ENCODE measurements at places on chromosomes 1 and 21.

DNA sequence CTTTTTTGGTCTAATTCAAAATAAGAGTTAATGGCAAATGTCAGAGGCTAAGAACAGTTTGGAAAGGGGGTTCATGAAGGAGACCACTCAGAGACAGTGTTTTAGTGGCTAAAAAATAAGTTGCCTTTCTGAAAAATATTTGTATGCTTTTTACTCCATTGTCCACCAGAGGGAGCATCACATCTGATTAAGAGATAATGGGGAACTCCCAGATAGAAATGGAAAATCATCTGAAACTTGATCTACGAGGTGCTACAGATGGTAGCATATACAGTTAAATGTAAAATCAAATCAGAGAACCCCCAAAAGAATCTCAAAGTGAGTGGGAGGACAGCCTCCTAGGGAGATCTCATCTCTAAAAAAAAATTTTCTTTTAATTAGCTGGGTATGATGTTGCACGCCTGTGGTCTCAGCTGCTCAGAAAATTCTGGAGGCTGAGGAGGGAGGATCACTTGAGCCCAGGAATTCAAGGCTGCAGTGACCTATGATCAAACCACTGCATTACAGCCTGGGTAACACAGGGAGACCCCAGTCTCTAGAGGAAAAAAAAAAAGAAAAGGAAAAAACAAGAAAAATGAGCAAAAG is 9.7 kb downstream of the SMYD3 start:
- no peak for DNase-seq

DNA sequence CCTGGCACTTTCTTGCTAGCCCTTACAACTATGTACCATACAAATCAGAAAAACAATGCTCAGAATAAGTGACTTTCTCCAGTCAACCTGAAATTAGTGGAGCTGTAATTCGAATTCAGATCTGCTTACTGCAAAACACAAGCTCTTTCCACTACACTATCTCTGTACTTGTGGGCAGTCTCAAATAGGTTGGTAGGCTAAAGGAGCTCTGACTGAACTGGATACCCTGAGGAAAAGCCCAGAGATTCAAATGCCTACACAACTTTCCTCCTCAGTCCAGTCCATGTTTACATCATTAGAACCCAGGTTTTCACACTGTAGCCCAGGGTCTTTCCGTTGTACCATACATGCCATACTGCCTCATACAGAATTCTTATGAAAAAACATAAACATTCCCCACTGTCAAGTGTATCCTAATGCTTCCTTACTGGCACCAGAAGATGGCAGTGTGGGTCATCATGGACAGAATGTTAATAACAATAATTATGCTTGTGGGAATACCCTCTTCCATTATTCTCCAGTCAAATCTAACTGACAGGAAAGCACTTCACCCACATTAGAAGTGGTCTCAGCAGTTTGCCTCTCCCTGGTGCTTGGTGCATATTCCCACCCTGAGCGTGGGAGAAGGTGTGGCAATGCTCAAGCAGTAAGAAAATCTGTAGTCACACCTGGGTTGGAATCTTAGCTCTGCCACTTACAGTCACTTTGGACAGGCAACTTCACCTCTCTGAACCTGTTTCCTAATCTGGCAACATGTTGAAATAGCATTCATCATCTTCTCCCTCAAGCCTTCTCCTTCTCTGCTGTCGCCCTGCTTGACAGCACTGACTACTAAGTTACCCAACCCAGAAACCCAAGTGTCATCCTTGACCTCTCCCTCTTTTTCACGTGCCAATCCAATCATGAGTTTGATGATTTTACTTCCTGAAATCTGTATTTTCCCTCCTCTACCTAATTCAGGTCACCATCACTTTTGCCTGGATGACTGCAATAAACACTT is 14.4 kb upstream of the ZFYVE9 start:
- no peak for DNase-seq

- DNase-seq: no peak
Measured at GRCh38 chr1:56448529-56449300, 130.6 kb downstream of the PLPP3 start.

- DNase-seq: no peak
Measured at GRCh38 chr1:188689542-188689941, 1788.1 kb downstream of the BRINP3 start.

GRCh38 chr1:26946270-26946669 is 14.0 kb downstream of the KDF1 start:
- no peak for DNase-seq

GRCh38 chr1:6117624-6118023 is 62.5 kb downstream of the CHD5 start:
- no peak for DNase-seq

DNA sequence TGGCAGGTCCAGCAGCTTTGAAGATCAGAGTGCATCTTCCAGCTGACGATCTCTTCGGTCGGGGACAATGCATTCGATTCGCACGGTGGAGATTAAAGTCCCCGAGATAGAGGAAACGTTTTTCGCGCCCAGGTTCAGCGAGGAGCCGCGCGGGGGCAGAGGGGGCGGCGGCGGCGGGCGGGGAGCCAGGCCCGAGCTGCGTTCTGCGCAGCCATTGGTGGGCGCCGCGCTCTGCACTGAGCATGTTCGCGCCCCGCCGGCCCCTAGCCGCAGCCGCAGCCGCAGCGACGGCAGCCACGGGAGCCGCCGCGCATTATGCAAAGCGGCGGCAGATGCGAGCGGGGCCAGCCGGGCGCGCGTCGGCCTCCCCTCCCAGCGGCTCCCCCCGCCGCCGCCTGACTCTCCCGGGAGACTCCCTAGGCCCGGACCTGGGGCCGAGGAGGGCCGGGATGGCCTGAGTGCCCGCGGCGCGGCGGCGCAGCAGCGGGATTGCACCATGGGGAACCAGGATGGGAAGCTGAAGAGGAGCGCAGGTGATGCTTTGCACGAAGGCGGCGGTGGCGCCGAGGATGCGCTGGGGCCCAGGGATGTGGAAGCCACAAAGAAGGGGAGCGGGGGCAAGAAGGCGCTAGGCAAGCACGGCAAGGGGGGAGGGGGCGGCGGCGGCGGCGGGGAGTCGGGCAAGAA is at the start of gene FMN2:
TSS of gene FMN2 (plus strand) at position 270 of the 687 bp plus-strand sequence. CDS start at position 497, 227 bp downstream.
- DNase-seq: no peak

GRCh38 chr1:80657044-80657643 is 1143.6 kb upstream of the ADGRL2 start:
- DNase-seq: no peak

DNA sequence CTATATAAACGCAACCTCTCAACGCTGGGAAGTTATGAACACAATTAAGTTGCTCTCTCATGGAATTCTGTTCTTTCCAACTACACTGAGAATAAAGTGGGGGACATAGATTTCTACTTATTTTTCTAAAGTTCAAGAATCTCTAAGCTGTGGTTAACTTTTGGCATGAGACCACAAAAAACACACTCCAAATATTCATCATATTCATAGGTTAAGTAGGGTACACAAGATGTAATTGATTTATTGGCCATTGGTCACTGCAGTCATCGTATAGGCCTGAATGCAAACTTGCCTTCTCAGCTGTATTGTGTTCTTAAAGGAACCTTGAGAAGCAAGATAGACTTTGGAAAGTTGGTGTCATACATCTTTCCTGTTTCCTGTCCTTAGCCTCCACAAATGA is 40.3 kb downstream of the PRRX1 start:
- no peak for DNase-seq

GRCh38 chr1:119327094-119327449 is 41.5 kb upstream of the HAO2 start:
- DNase-seq: no peak

- DNase-seq: no peak
Measured at GRCh38 chr1:223771469-223771813, 59.1 kb downstream of the CAPN2 start.

DNA sequence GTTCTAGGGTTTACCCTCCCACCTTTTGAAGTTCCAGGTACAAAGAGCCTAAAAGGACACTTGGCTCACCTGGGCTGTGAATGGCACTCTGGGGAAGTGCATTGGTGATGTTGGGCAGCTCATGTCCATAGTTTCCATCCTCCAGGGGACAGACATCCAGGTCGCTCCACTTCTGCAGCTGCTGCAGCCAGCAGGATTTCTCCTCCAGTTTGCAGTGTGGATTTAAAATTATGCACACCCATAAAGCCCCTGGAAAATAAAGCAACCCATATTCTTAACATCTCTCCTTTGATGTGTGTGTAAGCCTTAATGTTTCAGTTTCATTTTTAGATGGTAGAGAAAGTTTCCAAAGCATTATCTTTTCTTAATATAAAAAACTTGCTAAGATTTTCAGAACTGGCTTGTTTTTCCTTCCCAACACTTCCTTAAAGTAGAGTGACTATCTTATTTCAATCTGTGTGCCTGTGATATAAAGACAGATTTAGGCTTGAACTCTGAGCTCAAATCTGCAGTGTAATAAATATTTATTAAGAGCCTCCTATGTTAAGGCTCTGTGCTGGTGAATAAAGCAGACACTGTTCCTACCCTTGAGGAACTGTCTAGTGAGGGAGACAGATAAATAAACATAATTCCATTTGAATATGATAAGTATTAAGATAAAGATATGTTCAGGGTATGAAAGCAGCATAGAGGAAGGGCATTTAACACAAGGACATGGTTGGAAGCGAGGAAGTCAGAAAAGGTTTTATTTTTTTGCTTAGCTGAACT is 39.1 kb downstream of the UROD start:
- no peak for DNase-seq

DNA sequence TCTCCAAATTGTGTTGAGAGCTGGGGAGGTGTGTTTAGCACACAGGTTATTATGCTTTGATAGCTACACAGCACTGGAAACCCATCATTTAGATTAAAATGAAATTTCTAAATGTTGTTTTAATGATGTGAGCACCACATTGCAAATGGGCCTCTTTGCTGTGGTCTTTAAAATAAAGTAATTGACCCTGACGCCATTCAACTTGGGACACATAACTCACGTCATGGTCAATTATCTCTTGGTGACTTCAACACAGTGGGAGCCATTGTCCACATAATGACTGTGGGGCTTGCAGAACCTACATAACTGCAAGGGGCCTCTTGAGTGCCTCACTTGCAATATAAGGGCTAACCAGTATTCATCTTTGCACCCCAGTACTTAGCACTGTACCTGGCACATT is 280.4 kb downstream of the HLX start:
- DNase-seq: no peak

GRCh38 chr1:234842726-234843641 is 233.0 kb upstream of the IRF2BP2 start:
- no peak for DNase-seq

- DNase-seq: no peak
Measured at GRCh38 chr1:14245954-14246353, 352.5 kb upstream of the KAZN start.

- DNase-seq: no peak
Measured at GRCh38 chr1:98929437-98929836, 75.2 kb downstream of the PLPPR5 start.
